ENCODE measurements at places on chromosomes 5 and 9.

DNA sequence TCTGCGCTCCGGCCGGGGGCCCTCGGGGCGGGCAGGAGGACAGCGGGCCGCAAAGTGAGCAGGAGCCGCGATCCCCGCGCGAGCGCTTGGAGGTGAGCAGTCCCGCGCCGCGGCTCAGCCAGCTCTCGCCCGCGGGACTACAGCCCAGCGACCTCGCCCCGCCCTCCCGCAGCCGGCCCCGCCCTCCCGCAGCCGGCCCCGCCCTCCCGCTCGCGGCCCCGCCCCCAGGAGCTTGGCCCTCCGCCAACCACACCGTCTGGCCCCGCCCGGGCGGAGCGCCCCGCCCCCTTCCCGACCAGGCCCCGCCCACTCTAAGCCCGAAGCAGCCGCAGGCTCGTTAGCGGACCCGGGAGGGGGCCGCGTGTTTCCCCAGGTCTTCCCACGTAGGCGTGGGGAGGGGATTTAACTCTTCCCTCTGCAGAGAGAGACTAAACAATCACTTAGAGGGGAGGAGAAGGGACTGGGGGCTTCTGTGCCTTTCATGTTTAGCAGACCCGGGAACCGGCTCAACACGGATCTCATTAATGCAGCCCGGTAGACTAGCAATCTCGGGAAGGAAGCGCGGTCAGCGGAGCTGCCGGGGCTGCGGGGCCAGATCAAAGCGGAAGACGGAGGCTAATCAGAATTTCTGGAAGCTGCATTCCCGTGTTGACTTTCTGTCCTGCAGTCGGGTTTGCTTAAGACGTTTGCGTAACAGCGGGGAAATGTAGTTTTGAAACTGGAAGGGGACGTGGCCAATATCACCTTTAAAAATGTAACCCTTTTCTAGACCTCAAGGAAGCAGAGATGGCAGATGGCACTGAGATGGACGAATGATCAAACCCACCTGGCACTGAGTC, at the start of gene MYO10:
Gene MYO10, minus strand, starts transcription at position 139 of the 839 bp plus-strand sequence. CDS start 480 bp downstream, outside the sequence.
- DNase-seq = peak; percentile 92

DNA sequence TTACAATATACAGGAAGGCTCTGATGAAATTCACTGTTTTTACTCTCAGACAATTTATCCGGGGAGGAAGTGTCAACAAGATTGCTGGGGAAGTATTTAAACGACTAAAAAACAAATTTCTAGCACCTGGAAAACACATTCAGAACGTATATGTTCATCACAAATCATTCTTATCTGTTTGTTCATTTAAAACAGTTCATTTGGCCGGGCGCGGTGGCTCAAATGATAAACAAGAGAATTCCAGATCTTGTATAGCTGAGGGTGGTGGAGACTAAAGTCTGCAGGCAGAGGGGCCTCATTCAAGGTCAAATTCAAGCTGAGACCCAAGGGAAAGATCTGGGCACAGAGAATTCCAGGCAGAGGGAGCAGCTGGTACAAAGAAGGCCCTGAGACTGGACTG, 90.0 kb downstream of the STK10 start:
- no peak for DNase-seq

DNA sequence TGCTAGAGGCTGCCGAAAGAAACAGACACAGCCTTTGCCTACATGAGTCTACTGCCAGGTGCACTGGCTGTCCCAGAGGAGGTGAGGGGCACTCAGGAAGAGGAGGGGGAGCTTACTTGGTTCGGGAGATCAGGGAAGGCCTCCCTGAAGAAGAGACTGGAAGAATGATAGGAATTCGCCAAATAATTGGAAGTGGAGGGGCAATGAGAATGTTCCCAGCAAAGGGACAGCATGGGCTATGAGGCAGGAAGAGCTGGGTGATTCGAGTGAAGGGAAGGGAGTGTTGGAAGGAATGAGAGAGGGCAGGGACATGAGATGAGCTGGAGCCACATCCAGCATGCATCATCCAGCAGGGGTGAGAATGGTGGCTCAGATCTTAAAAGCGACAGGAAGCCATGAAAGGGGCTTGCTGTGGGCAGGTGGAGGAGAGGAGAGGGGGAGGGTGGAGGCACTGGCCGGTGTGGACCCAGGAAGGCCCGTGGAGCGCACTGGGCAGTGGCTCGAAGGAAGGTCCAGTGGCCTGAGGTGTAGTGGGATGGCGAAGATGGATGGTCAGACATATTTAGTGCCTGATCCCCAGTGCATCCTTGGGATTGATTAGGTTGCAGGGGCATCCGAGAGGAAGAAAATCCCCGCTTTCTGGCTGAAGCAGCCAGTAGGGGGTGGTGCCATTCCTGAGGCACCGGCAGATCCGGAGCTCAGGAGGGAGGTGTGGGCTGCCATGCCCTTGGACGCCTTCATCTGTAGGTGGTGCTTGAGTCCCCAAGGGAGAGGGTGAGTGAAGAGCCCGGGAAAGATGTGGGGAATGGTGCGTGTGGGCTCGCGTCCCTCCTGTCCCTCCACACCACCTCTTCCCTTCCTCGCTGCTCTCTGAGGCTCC, 53.5 kb upstream of the GARNL3 start:
- no peak for DNase-seq

DNA sequence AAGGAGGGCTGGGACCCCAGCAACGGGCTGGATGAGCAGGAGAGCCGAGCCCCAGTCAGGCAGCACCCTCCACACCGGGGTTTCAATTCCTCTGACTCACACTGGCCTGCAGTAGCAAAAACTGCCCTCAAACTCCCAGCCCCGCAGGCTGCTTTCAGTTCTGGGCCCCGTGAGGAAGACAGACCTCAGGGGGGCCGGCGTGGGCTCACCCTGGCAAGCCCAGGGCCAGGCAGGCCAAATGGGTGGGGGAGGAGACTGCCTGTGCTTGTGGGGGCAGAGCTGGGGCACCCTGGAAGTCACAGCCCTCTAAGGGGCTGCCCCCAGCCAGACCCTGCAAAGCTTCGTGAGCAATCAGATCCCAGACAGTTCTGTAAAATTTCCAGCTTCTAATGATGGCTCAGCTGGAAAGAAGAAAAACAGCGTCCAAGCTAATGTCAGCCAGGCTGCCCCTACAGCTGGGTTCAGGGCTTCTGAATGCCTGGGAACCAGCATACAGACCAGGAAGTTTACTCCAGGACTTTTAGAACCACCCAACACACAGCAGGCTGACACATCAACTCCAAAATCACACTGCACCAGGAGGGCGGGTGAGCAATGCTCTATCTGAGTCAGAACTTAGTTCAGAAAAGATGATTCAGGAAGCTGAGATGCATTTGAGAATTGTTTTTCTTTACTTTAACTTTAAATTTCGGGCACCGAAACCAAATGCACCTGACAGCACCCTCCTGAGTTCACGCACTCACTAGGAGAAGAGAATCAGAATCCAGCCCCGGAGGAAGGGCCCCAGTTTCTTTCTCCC, 34.7 kb downstream of the LPCAT1 start:
- DNase-seq = no peak

GRCh38 chr5:53929570-53929969, 369.1 kb downstream of the NDUFS4 start:
- no peak for DNase-seq

GRCh38 chr9:125593581-125594222, 113.3 kb downstream of the MAPKAP1 start:
- no peak for DNase-seq

- DNase-seq = peak; percentile 72
These were observed 117.9 kb downstream of the ANXA1 start for GRCh38 chr9:73269430-73270101.

DNA sequence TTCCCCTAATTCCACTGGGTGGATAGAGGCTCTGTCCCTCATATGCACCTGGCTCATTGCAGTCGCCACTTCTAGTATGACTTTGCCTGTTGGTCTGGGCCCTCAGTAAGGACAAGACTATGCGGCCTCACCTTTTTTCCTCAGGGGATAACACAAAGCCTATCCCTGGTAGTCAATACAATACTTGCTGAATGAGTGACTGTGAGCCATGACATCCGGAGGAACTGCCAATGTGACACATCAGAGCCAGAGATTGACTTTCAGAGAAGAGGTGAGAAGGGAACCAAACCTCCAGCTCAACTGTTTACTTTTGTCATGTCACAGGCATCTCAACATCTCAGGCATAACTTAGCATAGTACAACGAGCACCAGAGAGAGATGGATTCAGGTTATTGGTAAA, 371.3 kb downstream of the DMRT2 start:
- no peak for DNase-seq

DNA sequence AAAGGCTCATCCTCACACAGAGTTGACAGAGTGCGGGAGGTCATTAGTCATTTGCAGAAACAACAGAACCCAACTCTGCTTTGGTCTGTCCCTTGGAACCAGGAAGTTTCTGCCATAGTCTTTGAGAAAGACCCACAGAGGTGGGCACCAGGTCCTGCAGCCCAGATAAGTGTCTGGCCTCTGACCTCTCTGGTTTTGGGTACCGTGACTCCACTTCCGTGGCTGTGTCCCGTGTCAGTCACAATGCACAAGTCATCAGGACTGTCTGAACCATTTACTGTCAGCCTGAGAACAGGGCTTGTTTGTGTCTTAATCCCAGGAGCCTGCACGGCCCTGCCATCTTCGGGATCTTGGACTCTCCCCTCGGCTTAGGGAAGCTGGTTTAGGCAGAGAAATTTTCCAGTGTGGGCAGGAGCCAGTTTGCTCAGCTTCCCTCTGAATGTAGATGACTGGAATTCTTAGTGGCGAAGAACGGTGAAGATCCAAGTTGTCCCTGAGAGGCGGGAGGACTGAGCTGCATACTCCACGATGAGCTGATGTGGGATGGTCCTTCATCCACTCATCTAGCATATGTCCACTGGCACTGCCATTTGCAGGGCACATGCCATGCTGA, 11.9 kb downstream of the GSN start:
- DNase-seq = no peak

Data from DMS53 (cell line).